Activated CD4-positive, alpha-beta T cell treated with anti-CD3 and anti-CD28 coated beads, Interleukin-2, amount 50 U/mL, for 1 hour (primary cell): ENCODE measurements at places on chromosomes 1 and 21.

GRCh38 chr1:156432669-156433018 is 63.6 kb downstream of the RHBG start:
- no peak for DNase-seq

- no peak for DNase-seq
Observed at GRCh38 chr1:76865696-76866286, 1.5 kb upstream of the ST6GALNAC5 start.

DNA sequence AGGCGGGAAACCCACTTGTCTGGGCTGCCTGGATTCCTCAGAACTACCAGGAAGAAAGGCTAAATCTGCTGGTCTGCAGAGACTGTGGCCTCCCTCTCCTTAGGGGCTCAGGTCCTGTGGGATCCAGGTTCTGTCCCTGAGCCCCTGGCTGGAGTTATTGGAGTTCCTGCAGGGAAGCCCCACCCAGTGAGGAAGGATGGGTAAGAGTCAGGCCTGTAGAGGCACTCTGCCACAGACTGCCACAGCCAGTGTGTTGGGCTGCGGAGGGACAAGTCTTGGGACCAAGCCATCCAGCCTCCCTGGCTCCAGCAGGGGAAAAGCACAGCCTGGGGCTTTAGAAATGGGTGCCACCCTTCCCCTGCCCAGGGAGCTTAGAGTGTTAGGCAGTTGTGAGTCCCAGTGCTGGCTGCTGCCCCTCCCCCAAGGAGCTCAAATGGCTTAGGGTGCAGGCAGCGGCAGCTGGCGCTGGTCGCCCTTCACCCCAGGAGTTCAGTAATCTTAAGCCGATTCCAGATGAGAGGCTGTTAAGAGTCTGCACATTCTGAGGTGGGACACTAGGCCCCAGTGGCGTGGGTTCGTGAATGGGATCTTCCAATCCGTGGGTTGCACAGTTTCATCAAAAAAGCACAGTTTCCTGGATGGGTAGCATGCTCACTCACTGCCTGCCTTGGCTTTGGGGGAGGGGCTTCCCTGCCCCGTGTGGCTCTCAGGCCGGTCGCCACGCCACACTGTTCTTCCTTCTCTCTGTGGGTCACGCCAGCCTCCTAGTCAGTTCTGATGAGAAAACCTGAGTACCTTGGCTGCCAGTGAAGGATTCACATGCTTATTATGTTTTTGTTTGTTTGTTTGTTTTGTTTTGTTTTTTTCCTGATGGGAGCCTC is 57.6 kb upstream of the FMO3 start:
- DNase-seq = no peak

- DNase-seq = no peak
Observed at GRCh38 chr1:244945109-244945671, 80.8 kb upstream of the HNRNPU start.

GRCh38 chr1:115112496-115113375 is 23.4 kb upstream of the TSPAN2 start:
- DNase-seq = peak; percentile 59

DNA sequence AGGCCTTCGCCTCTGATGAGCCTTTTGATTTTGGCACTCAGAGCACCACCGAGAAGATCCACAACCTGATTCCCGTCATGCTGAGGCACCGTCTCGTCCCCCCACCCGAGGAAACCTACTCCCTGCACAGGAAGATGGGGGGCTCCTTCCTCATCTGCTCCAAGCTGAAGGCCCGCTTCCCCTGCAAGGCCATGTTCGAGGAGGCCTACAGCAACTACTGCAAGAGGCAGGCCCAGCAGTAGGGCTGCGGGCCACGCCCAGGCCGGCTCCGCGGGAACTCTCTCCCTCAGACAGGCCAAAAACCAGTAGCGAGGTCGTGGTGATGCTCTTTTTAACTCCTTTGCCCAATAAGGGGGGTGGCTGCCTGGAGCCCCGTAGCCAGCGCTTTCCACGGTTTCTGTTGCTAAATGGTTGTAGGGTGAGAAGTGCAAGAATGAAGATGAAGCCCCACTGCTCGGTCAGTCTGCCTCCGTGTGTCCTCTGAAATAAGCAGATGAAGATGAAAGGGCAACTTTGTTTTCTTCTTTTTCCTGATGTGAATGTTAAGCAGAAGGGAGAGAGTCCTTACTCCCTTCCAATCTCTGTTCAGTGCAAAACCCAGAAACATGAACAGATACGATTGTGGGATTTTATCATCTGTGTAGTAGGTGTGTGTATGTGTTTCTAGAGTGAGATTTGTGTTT is 46.5 kb downstream of the COQ8A start:
- no peak for DNase-seq

DNA sequence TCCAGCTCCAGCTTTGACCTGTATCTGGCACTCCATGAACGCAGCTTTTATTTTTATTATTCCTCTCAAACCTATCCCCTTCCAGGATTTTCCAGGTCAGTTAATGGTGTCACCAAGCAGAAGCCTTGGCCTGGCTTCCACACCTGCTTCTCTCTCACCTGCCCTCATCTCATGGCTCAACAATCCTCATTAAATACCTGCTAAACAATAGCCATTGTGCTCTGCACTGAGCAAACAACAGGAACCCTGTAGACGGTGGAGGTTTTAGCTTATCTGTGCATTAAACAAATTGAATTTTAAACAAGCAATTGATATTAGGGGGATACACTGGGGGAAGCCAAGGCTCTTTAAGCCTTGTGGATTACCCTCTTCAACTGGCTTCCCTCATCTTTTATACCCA is 15.3 kb downstream of the PYCR2 start:
- no peak for DNase-seq

GRCh38 chr1:9174243-9174642 is 45.3 kb upstream of the GPR157 start:
- DNase-seq = no peak

GRCh38 chr1:9477535-9477934 is 61.7 kb upstream of the SLC25A33 start:
- DNase-seq = no peak

GRCh38 chr21:41808094-41808493 is 41.2 kb upstream of the RIPK4 start:
- DNase-seq = no peak

DNA sequence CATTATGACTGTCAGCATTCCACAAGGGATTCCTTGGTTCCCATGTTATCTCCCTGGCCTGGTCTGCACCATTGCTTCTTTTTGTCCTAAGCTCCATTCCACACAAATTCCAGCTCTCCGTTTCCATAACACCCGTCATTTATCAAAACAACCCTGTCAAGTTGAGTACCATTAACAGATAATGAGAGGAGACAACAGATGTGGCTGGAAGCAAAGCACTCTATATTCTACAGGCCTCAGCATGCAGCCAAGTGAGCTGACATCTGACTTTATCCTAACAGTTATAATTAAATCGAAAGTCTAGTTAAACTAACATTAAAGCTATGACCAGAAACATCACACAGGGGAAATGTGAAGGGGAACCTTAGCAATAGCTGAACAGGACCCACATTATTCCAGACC is 110.4 kb downstream of the RERE start:
- DNase-seq = no peak

DNA sequence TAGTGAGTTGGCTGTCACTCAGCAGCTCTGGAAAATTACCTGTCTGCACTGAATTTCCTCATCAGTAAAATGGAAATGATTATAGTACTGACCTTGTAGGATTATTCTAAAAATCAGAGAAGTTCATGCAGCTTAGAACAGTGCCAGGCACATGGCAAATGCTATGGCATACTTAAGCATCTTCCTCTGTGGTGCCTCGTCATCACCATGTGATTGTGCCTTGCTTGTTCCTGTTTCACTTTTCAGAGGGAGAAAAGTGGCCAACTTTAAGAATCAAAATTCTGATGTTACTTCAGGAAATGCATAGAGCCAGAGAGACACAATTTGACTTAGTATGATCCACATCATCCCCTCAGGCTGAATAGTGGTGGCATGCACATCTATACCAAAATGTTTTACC is 203.6 kb downstream of the ROR1 start:
- DNase-seq = no peak

- DNase-seq = no peak
Observed at GRCh38 chr1:95287825-95288224, 53.8 kb downstream of the RWDD3 start.

GRCh38 chr1:55087439-55087838 is 48.1 kb downstream of the PCSK9 start:
- DNase-seq = no peak

DNA sequence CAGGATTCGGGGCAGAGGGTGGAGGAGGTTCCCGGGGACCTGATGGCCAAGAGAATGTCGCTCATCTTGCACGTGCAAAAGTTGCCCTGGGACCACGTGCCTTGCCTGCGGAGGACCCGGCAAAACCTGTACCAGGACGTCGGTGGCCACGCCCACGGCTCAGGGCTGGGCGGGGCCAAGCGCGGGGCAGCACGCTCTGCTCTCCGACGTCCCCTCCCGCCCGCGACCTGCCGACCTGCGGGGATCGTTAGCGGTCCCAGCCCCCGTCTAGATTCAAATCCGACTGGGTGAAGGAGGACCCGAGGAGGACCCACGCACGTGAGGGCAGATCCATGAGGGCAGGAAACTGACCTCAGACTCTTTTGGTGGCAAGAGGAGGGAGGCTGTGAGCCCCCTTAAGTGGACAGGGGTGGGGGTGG is at the start of gene C1orf167:
Gene C1orf167, plus strand, starts transcription at position 206 of the 419 bp plus-strand sequence. CDS start 2,208 bp downstream, outside the sequence.
- no peak for DNase-seq

- no peak for DNase-seq
Observed at GRCh38 chr1:165431079-165431478, 13.8 kb downstream of the RXRG start.

DNA sequence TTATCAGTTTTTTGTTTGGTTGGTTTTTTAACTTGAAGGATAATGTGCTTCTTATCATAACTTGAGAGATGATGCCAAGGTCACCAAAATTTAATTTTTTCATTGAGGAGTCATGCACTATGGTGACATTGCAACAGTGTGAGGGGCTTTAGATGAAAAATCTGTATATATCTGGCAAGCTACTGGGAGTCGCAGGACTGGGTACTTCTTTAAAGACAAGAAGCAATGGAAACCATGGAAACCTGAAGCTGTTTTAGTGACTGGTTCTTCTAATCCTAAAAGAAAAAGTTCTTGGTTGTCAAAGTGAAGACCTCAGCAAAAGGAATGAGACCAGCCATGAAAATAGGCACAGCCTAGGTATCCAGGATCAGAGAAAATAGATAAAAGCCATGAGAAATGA is 31.1 kb downstream of the ZC3H11B start:
- DNase-seq = no peak

- DNase-seq = no peak
Observed at GRCh38 chr21:39825250-39825649, 42.0 kb upstream of the PCP4 start.

- no peak for DNase-seq
Observed at GRCh38 chr1:164982545-164982944, 374.0 kb downstream of the LMX1A start.

DNA sequence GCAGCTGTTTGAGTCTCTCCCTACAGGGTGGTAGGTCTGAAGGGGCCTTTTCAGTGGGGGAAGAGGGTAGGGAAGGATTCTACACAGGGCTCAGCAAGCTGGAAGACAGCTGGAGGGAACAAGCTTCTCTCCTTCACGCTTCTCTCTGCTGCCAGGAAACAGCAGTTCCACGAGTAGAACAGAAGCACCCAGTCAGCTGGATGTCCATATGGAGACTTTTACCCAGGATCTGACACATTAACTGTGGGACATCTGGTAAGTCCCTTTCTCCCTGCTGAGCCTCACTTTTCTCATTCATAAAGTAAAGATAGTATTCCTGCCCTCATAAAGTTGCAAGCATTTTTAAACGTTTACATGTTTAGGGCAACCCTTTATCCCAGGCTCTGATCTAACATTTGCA is 280.3 kb downstream of the OMA1 start:
- no peak for DNase-seq

DNA sequence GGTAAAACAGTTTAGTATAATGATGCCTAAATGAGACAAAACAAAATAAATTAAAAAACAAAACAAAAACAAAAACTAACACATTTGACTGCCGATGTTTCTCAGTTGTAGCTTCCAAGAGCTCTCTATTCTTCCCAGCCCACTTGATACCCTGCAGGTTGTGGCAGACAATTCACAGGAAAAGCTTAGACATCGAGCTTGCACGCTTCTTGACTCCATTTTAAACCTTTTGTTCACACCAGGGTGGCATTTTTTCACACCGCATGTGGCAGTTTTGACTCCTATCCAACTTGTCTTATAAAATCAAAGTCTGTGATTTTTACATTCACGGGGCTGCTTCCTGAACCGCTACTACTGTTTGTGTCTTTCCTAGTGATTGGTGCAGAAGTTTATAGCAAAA is 575.9 kb downstream of the USP25 start:
- DNase-seq = no peak

- DNase-seq = no peak
Observed at GRCh38 chr1:154938604-154939399, 2.3 kb upstream of the PMVK start.

DNA sequence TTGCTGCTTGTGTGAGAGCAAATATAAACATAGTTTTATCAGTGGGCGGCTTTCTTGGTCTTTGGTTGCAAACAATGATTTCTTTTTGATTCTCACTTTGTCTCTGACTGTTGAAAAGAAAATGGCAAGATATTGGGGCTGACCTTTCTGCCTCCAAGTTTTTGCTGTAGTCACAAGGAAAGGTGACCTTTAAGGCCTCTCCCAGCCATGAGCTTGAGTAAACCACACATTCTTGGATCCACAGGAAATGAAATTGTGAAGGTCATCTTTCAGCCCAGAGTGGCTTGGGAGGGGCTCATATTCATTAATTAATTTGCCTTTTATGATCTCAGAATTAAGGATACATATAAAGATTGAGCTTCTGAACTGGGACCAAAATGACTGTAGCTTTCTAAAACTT is 241.6 kb downstream of the BACH1 start:
- DNase-seq = no peak

GRCh38 chr1:65165269-65165993 is 17.4 kb downstream of the AK4 start:
- no peak for DNase-seq

GRCh38 chr1:91020967-91021685 is 709 bp downstream of the ZNF644 start:
- DNase-seq = peak; percentile 61

GRCh38 chr1:152440635-152441471 is 26.8 kb upstream of the CRNN start:
- DNase-seq = peak; percentile 63

DNA sequence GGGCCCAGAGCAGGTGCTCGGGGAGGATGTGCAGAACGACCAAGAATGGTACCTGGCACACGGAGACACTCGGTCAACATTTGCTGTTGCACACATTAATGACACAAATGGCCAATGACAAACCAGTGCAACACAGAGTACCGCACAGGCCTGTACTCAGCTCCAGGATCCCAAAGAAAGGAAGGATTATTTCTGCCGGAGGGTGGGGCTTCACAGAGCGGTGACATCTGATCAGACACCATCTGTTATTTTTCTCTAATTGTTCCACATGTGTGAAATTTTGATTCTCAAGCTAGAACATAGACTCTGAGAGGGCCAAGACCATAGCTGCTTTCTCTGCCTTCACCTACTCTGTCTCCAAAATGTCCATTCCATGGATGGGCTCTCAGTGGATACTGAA is 100.4 kb downstream of the MRPL37 start:
- DNase-seq = no peak
